ENCODE measurements at places on chromosomes 4 and X. TPM values are rescaled to one million over a fixed set of nuclear protein-coding genes. Genes with fewer than 3 reads are reported as not detected.

FTHL17 gene
- total RNA-seq, result not detected

DNA sequence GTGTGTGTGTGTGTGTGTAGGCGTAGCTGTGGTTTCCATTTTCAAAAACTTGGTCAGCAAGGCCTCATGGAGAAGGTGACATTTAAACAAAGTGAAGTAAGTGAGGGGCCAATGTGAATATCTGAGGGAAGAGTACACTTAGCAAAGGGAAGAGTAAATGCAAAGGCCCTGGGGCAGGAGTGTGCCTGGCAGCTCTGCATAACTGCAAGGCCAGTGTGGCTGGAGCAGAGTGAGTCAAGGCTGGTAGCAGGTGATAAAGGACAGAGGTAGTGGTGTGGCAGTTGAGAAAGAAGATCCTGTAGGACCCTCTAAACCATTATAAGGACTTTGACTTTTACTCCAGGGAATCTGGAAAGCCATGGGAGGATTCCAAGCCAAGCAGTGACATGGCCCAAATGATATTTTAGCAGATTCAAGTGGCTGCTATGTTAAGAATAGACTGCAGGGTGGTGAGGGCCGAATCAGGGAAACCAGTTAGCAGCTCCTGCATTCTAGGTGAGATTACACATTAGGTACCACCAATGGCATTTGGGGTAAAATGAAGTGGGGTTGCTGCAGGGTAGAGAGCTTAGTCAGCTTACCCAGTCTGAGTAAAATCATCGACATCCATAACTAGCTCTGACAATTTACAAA, 5.9 kb upstream of the TBC1D1 start:
- DNase-seq, result no peak

NAP1L2 gene
- total RNA-seq, result 0.11 TPM

- DNase-seq, result no peak
These were observed 93.9 kb upstream of the C1QTNF7 start for GRCh38 chr4:15333692-15334633.

- DNase-seq, result no peak
These were observed 187.0 kb downstream of the SMIM20 start for GRCh38 chr4:26101011-26101410.
